ENCODE measurements at places on chromosomes 2 and 18.

DNA sequence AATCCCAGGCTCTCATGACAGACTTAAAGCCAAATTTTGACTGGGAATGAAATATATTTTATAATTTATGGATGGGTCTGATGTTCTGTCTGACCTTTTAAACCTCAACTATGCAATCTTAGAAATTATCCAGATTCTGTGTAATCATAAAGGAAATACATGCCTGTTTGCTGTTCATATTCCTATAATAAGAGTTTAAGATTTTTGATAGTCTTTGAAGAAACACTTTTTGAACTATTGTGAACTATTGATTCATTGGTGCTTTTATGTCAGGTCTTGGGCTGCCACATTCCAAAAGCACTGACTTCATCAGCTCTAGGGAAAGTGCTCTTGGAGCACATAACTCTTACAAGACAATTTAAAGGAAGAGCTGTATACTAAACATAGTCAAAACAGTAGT is 64.2 kb downstream of the CCDC150 start:
- DNase-seq: no peak

- DNase-seq: no peak
Measured at GRCh38 chr2:164014791-164015190, 279.0 kb upstream of the FIGN start.

- DNase-seq: no peak
Measured at GRCh38 chr2:54632733-54633692, 90.4 kb upstream of the EML6 start.

GRCh38 chr2:174632841-174633622 is 35.4 kb upstream of the WIPF1 start:
- DNase-seq: peak; percentile 75

DNA sequence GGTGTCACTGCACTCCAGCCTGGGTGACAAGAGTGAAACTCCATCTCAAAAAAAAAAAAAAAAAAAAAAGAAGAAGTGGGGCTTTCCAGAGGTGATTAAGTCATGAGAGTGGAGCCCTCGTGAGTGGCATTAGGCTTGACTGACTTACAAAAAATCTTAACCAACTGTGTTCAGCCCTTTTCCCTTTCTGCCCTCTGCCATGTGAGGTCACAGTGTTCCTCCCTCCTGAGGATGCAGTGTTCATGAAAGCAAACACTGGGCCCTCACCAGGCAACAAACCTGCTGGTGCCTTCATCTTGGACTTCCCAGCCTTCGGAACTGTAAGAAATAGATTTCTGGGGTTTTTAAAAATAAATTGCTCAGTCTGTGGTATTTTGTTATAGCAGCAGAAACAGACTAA is 37.0 kb upstream of the METTL21A start:
- peak; percentile 26 for DNase-seq

- peak; percentile 75 for DNase-seq
Measured at GRCh38 chr18:13800505-13801259, 23.3 kb upstream of the MC5R start.

- no peak for DNase-seq
Measured at GRCh38 chr2:160432633-160433032, 61.0 kb downstream of the RBMS1 start.

DNA sequence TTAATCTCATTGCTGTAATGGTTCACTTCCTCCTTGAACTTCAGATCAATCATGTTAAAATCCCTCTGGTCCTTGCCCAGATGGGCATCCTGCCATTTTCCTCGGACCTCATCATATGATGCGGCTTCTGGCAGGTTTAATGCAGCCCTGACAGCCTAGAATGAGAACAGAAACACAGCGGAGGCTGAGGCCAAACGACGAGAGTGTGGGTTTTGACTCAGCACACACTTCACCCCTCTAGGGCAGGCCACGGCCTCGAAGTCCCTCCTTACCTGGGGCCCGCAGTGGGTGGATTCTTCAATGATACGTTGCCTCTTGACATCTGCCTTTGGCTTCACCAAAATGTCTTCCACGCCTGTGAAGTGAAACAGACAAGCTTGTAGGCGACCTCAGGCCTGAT is 56.8 kb downstream of the POLR1A start:
- DNase-seq: no peak

DNA sequence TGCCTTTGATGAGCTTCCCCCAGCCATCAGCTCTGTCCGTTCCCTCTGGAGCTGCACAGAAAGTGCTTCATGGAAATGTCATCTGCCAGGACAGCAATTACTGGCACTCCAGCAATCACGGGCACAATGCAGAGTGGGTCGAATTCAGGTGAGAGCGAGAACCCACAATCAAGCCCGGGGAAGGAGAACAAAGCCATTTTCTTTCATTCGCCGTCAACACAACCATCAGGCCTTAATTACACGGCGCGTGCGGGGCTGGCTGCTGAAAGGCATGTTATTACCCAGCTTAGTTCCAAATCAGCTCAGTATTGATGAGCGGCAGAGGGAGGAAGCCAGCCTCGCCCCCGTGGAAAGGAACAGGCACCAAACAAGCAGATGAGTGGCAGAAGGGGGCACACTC is 143.9 kb downstream of the MYT1L start:
- DNase-seq: no peak

DNA sequence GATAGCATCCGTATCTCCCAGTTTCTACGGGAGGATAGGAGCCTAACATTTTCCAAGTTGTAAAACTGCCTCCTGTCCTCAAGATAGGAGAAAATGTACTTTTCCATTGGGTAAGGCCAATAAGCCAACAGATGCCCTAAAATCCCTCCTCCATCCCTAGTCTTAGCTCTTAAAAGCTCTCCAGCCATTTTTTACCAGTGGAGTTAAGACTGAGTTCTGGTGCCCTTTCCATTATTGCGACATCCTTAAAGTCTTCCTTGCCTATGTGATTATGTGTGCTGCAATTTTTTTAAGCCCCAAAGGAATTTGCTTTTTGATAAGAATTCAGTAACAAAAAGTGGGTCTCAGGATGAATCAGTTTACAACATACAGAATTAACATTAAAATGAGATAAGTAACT is 33.0 kb downstream of the LINC00305 start:
- DNase-seq: no peak

DNA sequence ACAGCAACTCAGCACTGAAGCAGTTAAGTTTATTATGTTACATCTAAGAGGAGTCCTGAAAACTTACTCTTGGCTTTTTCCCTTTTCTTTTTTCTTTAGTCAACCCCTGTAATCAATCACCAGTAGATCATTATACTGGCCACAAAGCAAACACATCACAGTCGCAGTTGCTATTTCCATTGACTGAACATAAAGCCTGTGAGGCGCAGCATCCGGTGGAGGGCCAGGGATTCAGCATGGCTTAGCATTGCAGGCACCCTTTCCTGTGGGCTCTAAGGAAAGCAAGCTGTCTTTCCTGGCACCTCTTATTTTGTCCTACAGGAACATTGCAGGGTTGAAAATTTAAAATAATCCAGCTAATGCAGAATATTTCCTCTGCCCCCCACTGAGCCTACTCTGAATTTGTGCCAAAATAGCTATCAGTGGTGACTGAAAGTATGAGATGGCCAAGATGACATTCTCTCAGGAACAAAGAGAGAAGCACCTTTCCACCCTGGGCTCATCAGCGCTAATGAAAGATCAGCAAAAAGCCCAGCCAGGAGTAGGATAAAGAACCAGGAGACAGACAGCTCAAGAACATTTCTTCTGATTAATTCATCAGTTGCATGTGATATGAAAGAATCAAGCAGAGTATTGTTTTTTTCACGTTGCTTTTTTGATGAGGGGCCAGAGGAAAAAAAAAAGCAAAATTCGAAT is 85.3 kb upstream of the SULT1C3 start:
- DNase-seq: no peak

DNA sequence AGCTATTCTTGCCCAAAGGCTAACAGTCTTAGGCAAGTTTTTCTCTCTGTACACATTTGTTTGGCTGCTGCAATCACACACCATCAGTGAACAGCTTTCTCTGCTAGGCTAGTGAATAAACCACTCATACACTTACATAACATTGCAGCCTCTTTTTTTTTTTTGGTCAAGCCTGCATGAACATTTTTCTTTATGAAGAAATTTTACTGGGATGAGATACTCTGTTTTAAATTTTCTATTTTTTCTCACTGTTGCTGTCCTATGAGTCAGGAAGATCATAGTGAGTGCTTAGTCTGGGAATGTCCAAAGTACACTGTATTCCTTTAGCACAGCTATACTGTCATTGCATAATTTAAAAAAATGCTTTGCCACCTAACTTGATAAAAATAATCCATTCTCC is 58.5 kb downstream of the ROCK1 start:
- DNase-seq: no peak

DNA sequence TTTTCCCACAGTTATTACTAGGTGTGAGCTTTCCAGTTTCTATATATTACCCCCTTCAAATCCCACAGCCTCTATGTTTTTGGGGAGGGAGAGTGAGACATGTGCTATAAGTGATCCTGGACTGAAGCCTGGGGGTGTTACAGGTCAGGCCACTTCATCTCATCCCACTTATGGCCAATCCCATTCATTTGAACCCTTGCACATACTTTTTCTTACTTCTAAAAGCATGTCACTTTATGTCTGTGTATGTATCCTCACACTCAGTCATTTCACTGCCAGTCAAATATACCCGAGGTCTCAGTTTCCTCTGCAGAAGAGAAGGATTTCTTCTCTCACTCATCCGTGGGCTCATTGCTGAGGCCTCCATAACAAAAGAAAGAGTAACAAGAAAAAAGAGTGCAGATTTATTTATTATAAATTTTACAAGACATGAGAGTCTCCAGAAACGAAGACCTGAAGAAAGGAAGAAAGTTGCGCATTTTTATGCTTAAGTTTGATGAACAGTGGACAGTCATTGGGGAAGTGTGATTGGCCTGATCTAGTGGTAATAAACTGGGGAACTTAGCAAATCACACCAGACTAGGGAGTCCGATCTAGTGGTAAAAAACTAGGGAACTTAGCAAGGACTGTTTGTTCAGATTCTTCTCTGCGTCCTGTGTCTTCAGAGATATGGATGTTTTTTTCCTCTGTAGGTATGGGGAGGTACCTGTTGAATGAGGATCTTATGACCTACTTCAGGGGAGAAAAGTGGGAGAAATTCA is 52.1 kb downstream of the ICOS start:
- DNase-seq: no peak

GRCh38 chr2:181649436-181649979 is 7.4 kb downstream of the CERKL start:
- DNase-seq: no peak

- no peak for DNase-seq
Measured at GRCh38 chr2:142299021-142299420, 168.2 kb upstream of the LRP1B start.

DNA sequence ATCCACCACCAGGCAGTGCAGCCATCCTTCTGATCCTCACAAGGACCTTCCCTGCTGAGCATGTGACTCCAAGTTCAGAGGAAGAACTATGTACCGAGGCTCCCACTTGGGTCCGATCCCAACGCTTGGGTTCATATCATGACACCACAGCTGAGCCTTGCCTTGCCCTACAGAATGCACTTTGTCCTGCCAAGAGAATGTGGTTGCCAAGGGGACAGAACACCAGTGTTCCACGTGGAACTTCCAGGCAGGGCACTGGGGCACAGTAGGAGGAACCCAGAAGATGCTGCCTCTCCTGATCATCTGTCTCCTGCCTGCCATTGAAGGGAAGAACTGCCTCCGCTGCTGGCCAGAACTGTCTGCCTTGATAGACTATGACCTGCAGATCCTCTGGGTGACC is at the start of gene TEX51:
Gene TEX51, plus strand, starts transcription at position 255 of the 400 bp plus-strand sequence. Its CDS starts 29 bp downstream, at position 284.
- no peak for DNase-seq

GRCh38 chr2:219287580-219288265 is 8.6 kb downstream of the DNAJB2 start:
- peak; percentile 68 for DNase-seq

GRCh38 chr2:231573698-231574421 is 18.8 kb upstream of the TEX44 start:
- DNase-seq: no peak

- peak; percentile 70 for DNase-seq
Measured at GRCh38 chr2:178796079-178796677, 11.0 kb downstream of the TTN start.

GRCh38 chr18:39946623-39947061 is 2008.4 kb upstream of the PIK3C3 start:
- DNase-seq: no peak

DNA sequence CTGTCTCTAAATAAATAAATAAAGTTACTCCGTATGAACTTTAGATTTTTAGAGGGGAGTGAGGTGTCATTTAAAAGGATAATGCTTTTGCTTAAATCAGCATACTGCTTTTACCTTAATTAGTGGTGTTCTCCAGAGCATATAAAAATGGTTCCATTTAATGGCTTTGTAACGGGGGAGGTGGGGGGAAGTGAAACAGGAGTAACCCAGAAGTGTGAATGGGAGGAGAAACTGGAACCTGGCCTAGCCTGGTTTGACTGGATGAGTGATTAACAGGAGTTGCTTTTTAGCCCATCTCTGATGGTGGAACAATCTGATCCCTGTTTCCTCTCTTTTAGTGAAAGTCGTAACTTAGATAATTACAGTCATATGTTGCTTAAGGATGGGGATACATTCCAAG is 1.6 kb downstream of the CNDP2 start:
- no peak for DNase-seq

- DNase-seq: no peak
Measured at GRCh38 chr2:65411056-65411795, 21.2 kb downstream of the SPRED2 start.

GRCh38 chr2:191666732-191667131 is 11.2 kb upstream of the NABP1 start:
- peak; percentile 62 for DNase-seq

DNA sequence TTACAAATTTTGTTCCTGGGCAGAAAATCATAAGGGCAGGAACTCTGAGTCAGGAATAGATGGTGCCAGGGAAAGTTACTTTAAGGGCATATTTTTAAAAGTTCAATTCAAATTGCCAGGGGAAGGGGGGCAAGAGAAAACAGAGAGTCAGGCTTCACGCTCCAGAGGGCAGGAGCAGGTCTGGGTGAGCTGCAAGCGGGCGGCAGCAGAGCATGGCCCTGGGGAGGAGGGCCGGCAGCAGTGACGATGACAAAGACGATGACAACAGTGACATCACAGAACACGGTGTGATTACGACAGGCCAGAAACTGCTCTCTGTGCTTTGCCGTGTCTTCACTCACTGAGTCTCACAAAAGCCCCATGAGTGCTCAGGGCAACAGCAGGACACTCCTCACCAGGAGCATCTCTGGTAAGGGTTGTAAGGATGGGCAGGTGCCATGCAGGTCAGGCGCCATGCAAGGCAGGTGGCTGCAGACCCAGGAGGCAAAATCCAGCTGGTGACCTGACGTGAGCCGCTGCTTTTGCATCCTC is 23.3 kb downstream of the CHST10 start:
- no peak for DNase-seq

Data from hematopoietic multipotent progenitor cell treated with erythropoietin and hydrocortisone succinate and interleukin-3 and kit ligand, for 4 days (in vitro differentiated cells).